Activated effector memory CD4-positive, alpha-beta T cell treated with anti-CD3 and anti-CD28 coated beads, Interleukin-2, amount 50 U/mL, for 16 hours (primary cell): ENCODE measurements at places on chromosomes 3 and 15.

GRCh38 chr3:72696815-72697214 lies 151.4 kb downstream of the SHQ1 start:
- no peak for DNase-seq

- DNase-seq: no peak
Observed at GRCh38 chr15:86229936-86230335, 150.3 kb downstream of the AGBL1 start.

DNA sequence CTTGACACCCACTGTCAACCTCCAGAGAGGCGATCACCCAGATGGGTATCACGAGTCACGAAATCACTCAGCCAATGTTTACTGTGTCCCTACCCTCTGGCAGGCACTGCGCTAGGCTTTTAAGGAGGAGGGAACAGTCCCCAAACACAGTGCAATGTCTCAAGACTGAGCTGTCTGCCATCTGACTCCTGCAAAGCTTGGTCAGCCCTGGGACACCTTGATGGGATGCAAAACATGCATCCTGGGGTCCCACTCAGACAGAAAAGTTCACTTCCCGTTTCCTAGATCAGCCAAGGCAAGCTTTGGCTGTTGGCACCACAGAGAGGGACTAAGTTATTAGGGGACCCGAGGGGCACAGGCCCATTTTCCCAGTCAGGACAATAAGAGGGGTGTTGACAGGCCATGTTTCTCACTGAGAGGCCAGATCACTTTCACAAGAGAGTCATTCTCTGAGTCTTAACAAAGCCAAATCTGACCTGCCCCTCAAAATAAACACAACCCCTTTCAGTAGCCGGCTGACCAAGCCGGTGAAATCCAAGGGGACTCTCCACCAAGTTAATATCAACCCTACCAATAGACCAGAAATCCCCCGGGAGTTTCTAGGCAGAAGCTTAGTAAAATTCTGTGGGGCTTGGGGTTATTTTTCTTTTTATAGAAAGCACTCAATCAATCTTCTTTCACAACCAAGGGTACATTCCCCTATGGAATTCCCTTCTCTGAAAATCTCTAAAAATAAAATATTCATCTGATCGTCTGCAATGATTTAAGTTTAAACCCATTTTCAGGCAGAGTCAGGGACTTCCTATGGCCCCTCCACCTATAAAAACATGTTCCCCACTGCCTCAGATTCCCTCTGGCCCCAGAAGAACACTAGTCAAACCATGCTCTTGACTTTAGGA lies 3.5 kb downstream of the RFTN1 start:
- peak; percentile 63 for DNase-seq

DNA sequence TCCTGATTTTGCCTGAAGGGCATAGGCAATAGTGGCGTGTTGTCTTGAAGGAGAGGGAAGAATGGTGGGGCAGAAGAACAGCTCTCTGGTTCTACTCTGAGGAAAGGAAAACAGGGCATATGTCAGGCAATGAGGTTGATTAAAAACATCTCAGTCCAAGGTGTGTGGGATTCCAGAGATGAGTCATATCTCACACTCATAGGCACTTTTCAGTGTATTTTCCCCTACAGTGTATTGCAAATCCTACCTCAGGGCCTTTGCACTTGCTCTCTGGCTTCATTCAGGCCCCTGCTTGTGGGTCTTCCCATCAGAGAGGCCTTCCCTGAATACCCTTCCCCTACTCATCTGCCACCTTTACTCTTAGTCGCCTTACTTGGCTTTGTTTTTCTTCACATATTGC lies 107.8 kb downstream of the SLCO3A1 start:
- no peak for DNase-seq

DNA sequence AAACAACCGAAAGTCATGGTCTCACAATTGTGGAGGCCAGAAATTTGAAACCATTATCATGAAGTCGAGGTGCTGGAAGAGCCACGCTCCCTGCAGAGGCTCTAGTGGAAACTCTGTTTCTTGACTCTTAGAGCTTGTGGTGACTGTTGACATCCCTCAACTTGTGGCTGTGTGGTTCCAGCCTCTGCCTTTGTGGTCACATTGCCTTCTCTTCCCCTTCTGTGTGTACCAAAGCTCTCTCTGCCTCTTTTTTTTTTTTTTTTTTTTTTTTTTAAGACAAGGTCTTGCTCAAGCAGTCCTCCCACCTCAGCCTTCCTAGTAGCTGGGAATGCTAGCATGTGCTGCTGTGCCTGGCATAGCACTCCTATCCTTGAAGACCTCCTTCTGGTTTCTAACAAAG lies 48.7 kb upstream of the CRTC3 start:
- DNase-seq: no peak

GRCh38 chr3:4601892-4602291 lies 108.7 kb downstream of the ITPR1 start:
- DNase-seq: no peak

DNA sequence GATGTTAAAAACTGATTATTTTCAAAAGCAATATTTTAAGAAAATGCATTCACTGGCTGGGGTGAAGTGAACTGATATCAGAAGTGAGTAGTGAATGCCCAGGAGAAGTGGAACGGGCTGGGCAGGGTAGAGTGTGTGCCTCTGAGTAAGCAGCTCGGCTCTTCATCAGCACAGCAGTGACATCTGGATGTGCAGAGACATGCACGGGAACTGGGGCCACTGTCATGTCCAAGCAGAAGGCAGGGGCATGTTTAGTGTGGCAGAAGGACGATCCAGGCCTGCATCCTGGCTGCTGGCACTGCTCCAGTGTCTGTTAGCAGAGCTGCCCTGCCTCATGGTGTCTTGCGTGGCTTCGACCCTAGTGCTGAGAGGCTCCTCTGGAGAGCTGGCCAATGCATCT lies 305.6 kb upstream of the LRRFIP2 start:
- no peak for DNase-seq

DNA sequence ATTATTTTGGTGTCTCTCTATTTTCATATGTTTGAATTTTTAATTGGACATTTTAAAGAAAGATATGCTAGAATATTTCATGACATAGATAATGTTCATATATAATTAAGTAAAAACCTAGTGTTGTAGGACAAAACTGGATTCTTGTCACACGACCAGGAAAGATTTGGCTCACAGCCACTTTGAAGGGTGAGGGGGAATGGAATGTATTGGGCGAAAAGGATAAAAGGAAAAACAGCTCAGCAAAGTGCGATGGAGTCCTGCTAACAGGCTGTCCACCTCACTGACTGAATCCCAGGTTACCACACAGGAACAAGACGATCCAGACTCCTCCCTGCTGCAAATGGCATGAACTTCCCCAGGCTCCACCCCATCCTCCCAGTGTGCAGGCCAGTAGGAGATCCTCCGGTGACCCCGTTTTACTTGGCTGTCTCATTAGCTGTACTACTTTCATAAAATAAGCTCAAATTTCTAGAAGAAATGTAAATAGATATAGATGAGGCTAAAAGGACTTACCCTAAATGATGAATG lies 186.2 kb downstream of the CD47 start:
- no peak for DNase-seq

DNA sequence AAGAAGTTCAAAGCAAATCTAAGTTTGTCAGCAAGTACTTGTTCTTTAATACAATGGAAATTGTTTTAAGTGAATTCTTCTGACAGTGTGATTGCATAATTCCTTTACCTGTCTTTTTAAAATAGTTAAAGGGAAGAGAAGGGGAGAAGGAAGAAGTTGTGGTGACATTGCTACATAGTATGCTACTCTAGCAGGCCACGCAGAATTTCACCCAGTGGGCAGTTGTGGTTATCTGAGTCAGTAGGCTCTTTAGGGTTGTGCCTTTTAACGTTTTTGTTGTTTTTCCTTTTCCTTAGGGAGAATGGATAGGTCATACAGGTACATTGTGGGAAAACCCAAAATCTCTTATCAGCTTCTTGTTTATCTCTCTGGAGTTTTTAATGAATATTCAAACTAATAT lies 40.4 kb downstream of the KIF15 start:
- no peak for DNase-seq

- DNase-seq: no peak
Observed at GRCh38 chr3:38347421-38348200, 1.0 kb downstream of the XYLB start.

GRCh38 chr3:8254489-8254888 lies 247.1 kb upstream of the LMCD1 start:
- DNase-seq: no peak

DNA sequence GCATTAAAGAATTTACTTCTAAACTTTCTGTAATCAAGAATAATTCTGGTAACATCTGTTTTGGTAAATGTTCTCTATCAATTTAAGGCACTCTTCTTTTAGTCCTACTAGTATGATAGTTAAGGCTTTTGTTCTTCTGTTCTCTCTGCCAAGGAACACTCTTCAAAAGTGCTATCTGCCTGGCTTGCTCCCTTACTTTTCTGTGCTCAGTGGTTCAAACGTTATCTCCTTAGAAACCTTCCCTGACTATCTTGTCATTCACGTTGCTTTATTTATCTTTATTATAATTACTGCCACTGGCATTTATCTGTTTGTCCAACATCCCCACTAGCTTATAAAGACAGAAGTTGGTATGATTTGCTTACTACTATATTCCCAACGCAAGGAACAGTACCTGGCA lies 59.2 kb downstream of the RFX7 start:
- DNase-seq: no peak

- DNase-seq: no peak
Observed at GRCh38 chr15:55552451-55552850, 35.7 kb downstream of the PYGO1 start.

- no peak for DNase-seq
Observed at GRCh38 chr3:124800511-124801258, 70.4 kb downstream of the UMPS start.

DNA sequence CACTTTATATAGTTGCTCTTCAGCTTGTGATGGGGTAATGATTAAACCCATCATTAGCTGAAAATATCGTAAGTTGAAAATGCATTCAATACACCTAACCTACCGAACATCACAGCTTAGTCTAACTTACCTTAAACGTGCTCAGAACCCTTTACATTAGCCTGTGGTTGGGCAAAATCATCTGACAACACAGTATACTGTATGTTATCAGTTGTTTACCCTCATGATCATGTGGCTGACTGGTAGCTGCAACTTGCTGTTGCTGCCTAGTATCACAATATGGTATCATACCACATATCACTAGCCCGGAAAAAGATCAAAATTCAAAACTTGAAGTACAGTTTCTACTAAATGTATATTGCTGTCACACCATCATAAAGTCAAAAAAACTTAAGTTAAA lies 9.5 kb downstream of the ZNF280D start:
- no peak for DNase-seq

- DNase-seq: no peak
Observed at GRCh38 chr3:66993082-66993481, 5.0 kb upstream of the KBTBD8 start.

GRCh38 chr3:182914341-182914740 lies 66.0 kb downstream of the DCUN1D1 start:
- no peak for DNase-seq

DNA sequence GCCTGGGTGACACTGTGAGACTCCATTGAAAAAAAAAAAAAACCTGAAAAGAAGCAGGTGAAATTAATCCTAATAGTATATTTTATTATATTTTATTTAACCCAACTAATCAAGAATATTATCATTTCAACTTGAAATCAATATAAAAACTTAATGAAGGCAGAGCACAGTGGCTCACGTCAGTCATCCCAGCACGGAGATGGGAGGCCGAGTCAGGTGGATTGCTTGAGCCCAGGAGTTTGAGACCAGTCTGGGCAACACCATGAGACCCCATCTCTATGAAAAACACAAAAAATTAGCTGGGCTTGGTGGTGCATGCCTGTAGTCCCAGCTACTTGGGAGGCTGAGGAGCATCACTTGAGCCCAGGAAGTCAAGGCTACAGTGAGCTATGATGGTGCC lies 33.3 kb upstream of the SLC41A3 start:
- no peak for DNase-seq
